ENCODE measurements at places on chromosomes 4 and X.

GRCh38 chr4:178081896-178082295 is 639.7 kb upstream of the AGA start:
- DNase-seq: no peak

DNA sequence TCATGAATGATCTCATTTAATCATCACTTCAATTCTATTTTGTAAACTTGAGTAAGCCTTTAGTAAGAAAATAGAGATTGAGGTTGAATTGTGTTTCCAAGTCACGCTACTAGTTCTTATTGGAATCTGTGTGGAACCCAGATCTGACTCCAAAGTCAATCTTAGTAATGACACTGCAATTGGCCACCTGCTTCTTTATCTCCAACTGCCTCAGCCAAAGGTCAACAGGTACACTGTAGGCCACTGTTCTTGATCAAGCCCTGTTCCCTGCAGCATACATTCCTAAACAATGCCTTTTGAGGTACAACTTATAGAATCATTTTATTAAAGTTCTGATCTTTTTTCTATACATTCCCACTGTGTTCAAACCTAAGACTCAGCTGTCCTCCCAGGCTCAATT is 45.5 kb upstream of the CXCL13 start:
- no peak for DNase-seq

DNA sequence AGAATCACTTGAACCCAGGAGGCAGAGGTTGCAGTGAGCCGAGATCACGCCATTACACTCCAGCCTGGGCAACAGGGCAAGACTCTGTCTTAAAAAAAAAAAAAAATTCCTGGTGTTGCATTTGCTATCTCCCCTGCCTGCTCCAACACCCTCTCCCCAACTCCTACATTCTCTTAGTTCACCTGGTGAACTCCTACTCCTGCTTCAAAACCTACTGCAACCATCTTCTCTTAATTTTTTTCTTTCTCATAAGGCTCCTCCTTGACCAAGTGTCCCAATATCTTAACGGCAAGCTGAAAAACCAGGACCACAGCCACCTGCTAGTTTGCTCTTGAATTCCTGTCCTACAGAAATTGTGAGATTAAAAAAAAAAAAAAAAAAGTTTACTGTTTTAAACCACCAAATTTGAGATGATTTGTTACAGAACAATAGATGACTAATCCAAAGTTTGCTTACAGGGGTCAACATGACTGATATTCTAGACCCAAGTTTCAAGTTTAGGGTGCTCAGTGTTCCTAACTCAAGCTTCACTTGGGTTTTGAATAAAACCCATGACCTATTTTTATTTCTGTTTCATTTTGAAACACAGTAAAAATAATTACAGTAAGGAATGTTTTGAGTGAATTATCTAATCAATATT is 13.1 kb upstream of the ANXA5 start:
- DNase-seq: no peak

DNA sequence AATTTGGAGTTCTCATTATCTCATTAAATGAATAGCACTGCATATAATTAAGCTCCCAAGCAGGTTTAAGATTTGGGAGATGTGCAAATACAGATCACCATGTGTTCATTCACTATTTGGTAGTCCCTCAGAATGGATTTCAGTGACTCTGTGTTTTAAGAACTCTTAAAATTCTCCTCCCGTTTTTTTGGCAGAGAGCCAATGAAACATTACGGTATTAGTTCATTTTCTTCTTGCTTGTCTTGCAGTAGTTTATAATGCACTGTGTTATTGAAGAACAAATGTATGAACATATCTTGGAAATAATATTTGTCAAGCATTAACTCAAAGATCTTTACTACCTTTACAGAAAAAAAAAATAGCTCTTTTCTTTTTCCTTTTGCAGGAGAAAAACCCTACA is 32.7 kb downstream of the KLF3 start:
- DNase-seq: no peak

DNA sequence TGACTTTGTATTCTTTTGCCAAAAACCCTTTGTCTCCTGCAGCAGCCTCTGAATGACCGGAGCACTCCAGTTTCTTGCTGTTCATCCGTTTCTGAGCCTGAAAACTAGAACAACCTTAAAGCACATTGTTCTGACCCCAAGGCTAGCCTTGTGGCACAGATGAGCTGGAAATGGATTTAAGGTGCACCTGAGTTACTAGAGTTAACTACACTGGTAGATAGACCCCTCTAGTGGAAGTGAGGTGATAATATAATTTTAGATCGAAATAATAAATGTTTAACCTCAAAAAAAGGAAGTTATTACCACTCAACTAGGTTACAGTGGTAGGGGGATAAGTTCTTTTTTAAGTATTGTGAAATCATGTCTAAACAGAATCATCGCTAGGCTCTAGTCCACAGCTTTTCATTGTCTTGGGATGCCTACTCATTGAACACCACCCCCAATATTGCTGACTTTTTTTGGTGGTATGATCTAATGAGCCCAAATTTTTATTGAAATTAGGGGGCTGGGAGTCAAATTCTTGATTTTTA is 2.7 kb downstream of the PLS3 start:
- DNase-seq: no peak
